ENCODE measurements at places on chromosomes 6 and 20.
A peak's percentile ranks its signal among the peaks of the same experiment; 100 is the strongest.

DNA sequence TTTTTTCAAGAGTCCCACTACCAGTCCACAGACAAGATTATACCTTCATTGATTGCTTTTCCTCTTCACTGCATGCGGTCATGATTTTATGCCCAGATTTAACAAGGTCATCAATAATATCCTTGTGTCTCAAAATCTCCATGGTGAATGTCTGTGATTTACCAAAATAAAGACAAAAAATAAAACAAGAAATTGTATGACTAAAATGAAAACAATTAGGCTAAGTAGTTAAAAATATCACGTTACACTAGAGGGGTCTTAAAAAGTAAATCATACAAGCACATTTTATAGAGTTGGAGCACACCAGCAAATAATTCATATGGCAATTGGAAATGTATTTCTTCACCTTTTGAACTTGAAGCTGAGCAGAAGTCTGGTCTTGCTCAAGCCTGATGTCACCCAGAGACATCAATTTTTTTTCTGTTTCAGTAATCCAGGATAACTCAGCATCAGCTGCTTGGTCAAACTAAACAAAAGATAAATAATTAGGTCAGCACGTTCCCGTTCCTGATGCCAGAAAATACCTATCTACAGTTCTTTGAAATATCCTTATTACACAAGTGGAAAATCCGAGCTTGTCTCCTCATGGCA, 125.4 kb downstream of the DST start:
- DNase-seq = no peak

GRCh38 chr6:56096946-56097621, 150.3 kb downstream of the COL21A1 start:
- no peak for DNase-seq

- DNase-seq = no peak
Observed at GRCh38 chr6:69732045-69732444, 64.8 kb downstream of the LMBRD1 start.

DNA sequence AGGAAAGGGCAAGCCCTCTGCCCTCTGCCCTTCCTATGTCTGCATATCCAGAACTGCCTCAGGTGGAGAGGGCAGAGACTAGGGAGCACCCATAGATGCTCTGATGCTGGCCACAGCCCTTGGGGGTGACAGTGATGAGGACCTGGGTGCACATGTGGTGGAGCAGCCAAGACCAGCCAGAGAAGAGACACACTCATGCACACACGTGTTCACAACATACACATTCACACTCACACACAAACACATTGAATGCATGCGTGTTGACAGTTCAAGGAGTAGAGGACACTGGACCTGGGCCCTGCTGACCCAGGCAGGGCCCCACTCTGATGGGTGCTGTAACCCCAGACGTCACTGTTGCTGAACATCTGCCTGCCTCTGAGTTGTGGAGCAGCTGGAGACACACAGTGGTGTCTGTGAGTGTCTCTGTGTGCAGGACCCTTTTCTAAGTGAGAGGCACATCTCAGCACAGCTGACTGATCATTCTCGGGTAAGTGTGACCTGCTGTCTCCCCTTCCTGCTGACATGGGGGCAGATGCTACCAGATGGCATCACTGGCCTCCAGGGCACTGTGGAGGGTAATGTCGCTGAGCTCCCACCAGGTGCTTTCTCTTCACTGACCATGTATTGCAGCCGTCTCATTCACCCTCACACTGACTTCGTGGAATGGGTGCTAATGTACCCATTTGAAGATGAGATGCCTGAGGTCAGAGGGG, 30.1 kb upstream of the MAS1L start:
- DNase-seq = peak; percentile 46

DNA sequence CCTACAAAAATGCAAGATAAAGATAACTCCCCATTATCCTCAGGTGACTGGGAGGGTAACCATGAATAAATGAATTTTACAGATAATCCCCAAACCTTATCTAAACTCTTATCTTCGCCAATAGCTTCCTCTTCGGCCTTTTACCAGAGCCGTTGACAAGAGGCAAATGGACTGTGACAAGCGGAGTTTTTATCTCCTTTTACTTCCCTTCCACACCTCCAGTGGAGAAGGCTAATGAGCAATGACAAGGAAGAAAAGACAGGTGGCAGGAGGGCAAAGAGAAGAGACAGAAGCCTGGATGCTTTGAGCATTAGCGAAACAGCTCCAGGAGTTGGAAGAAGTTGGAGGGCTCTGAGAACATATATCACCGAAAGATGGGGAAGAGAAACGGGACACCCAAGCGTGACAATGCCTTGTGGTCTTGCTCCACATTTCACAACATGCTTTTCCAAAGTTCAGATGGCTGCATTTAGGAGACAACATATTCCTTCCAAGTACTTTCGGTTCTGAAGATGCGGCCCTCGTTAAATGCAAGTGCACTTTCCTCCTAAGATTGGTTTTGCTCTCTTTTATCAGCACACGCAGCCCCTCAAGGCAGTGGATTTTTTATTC, 69.2 kb downstream of the PRDM1 start:
- DNase-seq = no peak

- DNase-seq = no peak
Observed at GRCh38 chr20:47557791-47558190, 56.1 kb downstream of the NCOA3 start.
